ENCODE measurements at places on chromosomes 16 and 17.

DNA sequence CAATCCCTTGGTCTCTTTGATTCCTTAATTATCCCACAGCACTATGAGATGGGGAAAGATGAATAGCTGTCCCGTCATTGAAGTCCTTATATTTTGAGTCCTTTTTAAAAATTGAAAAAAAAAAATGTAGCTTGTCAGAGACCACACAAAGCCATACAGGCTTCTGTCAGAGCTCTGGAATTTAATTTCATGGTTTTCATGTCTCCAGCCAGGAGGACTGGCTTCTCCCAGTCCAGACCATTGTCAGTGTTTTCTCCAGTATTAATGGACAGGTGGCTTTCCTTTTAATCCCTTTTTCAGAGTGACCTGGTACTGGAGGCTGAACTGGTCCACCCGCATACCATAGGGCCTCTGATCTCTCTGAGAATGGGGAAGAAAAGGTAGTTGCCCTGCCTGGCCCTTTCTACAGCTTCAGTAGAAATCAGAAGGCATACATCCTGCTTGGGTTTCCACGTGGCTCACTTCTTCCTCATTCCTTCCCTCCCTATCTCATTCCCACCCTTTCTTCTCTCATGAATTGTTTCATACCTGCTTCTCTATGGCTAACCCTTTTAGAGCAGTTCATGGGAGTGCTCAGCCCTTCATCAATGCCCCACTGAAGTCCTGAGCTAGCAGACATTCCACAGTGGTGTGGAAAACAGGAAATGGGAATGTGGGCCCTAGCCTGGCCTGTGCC, 29.1 kb downstream of the TRIM16 start:
- DNase-seq = no peak

GRCh38 chr17:60311186-60311585, 80.7 kb downstream of the USP32 start:
- peak; percentile 6 for DNase-seq

DNA sequence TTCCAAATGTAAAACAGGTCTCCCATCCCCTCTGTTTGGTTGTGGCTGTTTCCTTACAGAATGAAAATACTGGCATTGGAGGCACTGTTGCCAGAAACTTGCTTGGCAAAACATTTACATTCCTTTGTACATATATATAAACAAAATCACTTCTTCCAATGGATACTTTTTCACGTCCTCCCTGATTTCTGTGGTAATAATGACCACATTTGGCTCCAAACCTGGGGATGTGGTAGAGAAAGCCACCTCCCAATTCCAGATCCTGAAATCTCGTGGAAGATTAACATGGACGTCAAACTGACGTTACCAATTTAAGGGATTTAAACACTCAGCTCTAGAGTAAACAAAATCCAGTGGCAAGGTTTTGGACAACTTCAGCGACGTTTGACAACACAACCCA, 370.8 kb upstream of the ZFHX3 start:
- no peak for DNase-seq

DNA sequence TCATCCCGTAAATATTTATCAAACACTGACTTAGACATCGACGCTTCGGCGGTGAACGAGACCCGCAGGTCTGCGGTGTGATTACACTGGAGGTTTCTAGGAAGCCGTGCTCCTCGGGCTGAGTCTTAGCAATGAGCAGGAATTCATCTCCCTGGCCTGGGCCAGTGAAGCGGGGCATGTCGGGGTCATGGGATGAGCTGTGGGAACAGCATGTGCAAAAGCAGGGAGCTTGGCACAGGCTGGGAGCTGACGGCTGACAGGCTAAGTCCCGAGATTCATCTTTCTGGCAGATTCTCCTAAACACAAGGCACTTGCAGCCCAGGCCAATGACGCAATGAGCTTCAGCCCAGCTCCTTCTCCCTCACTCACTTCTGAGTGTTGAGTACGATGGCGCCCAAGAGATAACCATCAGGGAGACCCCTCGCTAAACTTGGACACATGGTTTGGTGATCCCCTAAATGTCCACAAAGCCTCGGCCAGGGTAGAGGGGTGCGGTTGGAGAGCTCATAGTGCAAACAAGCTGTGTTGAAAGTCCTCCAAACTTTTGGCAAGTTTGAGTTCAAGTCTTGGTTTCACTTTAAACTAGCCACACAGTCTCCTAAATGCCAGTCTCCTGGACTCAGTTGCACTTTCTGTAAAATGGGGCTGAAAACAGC, 12.8 kb downstream of the CRISPLD2 start:
- peak; percentile 97 for DNase-seq

GRCh38 chr17:17555151-17555550, 36.4 kb downstream of the PEMT start:
- DNase-seq = no peak

GRCh38 chr17:50149417-50150353, 792 bp downstream of the PPP1R9B start:
- DNase-seq = peak; percentile 85

DNA sequence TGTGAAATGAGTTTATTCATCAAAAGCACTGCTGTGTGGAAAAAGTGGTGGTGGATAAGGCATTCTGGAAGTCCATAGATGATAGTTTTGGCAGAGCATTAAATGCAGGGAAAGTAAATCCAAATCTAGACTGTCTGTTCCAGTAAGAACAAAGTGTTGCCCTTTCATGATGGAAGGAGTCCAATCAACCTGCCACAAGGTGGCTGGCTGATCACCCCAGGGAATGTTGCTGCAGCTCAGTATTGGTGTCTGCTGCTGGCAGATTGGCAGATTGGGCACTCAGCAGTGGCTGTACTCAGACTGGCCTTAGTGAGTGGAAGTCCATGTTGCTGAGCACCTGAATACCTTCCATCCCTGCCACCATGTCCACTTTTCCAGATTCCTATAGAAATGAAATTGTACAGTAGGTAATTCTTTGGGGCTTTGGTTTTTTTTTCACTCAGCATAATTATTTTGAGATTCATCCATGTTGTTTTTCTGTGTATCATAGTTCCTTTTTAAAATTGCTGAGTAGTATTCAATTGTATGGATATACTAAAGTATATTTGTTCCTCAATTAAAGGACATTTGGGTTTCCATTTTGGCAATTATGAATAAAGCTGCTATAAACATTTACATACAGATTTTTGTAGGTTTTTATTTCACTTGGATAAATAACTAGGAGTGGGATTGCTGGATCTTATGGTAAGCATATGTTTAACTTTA, 14.3 kb downstream of the DYNLL2 start:
- DNase-seq = no peak

- no peak for DNase-seq
These were observed 113.7 kb upstream of the IRX3 start for GRCh38 chr16:54400261-54400660.

DNA sequence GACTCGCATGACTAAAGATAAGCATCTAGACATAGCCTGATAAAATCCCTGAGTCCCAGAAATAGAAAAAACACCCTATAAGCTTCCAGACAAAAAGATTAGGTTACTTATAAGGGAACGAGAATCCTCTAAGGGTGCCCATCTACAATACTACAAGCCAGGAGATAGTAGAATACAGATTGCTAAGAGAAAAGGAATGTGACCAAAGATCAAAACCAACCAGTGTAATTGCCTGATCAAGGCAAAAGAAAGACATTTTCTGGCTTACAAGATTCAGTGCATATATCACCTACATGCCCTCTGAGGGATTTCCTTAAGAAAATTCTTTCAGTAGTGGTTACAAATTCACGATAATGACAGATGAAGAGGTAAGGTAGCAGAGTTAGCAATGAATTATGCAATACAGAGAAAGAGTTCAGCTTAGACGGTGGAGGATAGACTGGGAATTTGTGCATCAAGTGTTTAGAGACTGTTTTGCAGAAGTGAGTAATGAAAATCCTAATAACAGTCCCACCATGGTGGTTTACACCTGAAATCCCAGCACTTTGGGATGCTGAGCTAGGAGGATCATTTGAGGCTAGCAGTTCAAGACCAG, 35.0 kb downstream of the BCL7C start:
- no peak for DNase-seq

- DNase-seq = no peak
These were observed 109.4 kb upstream of the PLCG2 start for GRCh38 chr16:81669473-81670350.

DNA sequence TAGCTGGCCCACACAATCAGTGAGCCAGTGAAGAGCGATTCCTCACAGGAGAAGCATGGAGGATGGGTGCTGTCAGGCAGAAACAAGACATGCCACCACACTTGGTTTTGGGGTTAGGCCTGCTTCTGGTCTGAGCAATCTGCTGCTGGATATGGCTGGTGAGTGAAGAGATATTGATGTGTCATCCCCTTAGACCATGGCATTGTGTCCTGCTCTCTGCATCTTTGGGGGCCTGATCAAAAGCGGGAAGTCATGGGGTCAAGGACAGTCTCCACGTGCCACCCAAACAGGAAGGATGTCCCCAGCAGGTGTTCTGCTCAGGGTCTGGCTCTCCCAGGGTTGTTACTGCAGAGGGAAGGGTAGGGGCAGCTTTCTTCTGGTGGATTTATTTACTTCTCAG, 140.7 kb downstream of the PRKCB start:
- no peak for DNase-seq

GRCh38 chr16:78098087-78098486, 1.4 kb upstream of the WWOX start:
- DNase-seq = no peak

GRCh38 chr17:10821054-10821453, 16.8 kb downstream of the PIRT start:
- no peak for DNase-seq

- DNase-seq = no peak
These were observed 24.6 kb downstream of the HIGD1B start for GRCh38 chr17:44872131-44872768.

- no peak for DNase-seq
These were observed 87.9 kb downstream of the ABR start for GRCh38 chr17:1091900-1092299.

GRCh38 chr17:82957961-82958561, 118.2 kb upstream of the ZNF750 start:
- DNase-seq = no peak

GRCh38 chr17:61943117-61943516, 15.3 kb upstream of the INTS2 start:
- DNase-seq = no peak

DNA sequence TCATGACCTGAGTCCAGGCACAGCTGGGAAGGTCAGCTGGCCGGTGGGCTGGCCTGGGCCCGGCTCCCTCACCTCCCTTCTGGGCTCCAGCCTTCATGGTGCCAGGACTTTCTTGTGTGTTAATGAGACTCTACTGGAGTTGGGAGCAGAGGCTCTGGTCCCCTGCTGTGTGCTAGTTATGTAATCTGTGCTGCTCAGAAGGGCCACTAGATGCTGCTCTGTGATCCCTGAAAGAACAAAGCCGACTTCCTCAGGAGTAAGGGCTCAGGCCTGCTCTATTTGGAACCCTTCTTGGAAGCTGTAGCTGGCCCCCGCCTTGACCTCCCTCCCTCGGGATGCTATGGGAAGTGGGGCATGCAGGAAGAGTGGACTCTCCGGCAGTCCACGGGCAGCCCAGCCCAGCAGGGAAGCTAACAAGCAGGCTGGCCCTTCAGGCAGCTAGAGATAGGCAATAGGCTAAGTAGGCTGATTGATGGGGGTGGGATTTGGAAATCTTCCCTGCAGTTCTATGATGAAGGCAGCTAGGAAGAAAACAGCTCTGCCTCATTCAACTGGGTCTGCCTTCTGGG, 3.3 kb upstream of the CDK5R1 start:
- DNase-seq = peak; percentile 70

DNA sequence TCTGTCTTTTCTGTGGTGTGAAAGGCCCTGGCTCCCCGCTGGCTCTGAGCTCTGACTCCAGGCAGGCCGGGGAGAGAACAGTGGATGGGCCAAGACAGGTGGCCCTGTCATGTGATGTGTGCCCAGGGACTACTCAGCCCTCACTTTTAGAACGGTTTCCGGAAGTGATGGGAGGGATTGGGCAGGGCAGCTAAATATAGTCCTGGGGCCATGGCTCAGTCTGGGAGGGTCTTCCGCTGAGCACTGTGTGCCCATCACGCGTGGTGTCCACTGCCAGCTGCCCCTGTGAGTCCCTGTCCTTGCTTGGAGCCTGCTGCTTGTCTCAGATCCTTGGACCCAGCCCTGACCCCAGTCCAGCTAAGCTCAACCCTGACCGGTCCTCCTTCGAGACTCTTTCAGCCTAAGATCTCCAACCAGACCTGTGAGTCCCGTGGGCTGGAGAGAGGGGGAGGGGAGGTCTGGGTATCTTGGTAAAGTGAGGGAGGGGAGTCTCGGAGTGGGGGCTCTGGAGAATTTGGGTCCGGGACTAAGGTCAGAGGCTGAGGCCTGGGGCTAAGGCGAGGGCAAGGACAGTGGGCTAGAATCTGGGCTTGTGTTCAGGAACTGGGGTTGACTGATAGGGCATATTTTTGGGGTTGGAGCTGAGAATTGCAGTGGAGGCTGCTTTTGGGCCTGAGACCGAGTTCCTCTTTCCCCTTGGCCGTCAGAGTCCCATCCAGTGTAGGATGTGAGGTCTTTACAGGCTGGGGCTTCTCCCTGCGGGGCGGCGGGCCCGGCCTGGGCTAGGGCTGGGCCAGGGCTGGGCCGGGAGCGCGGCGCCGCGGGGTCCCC, at the start of gene TRIM72:
TRIM72 (plus strand) TSS at position 243 of the 831 bp plus-strand sequence. CDS start 620 bp downstream, outside the sequence.
- DNase-seq = no peak

DNA sequence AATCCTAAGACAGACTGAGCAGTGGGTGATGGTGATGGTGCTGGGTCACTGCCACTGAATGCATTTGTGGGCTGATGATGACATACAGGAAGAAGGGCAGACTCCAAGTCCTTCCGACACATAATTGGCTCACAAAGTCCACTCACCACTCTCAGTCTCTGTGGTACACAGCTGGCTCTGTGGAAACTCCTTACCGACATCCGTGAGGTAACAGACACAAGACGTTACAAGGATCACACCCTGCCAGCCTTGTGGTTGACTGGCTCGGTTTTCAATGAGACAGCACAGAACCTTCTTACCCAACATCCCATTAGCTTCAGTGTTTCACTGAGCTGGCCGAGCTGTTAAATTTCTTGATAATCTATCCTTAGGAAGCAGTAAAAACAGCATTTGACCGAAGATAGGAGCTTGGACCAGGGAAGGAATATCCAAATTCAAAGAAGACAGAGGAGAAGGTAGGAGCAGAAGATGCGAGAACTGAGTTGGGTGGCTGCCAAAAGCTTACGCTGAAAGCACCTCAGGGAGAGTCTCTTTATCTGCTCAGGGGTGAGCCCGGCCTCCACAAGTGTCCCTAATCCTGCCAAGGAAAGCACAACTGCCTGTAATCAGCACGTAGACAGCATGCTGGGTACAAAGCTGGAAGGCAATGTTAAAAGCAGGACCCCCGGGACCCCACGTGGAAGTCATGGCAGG, 5.5 kb upstream of the MXRA7 start:
- DNase-seq = peak; percentile 99

GRCh38 chr17:80789356-80789902, 202.2 kb upstream of the CHMP6 start:
- peak; percentile 98 for DNase-seq

DNA sequence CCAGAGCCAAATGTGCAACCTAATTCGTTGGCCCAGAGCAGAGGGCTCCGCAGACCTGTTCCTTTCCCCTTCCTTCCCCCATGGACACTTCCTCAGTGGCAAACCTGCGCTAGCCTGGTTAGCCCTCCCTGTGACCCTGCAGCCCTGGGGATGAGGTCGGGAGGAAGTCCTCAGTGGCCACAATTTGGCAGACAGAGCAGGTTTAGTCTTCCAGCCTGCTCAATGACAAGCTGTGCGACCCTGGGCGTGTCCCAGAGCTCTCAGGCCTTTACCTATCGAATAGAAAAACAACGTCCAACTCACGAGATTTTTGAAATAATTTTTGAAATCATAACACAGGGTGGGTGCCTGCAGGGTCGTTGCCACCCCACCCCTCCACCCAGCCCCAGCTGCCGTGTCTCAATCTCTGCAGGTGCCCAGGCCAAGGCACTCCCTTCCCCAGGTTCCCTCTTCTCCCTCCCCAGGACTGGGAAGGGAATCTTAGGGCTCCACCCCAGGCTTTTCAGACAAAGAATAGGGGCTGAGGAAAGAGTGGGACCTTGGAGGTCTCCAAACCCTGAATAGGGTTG, 1.4 kb downstream of the HBM start:
- DNase-seq = no peak
